Lung (tissue), 17 donors: ENCODE measurements at places on chromosomes 5 and 9.

DNA sequence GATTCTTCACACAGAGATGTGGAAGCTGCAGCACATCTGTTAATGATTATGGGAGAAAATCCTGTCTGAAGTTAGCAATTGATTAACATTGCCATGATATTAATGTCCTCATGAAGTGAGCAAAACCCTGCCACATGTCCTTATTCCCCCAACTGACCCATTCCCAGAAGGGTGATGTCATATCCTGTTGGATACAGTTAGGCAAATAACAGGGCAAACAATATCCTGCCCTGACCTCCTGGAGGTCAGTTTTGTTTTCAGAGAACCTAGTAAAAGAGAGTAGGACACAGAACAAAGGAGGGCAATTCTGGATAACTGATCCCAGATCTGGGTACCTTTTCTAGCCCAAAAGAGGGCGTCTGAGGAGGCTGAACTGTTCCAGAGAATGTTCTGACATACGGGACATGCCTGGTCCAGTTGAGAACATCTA, 11.0 kb downstream of the ABLIM3 start:
- DNase-seq: no peak

- DNase-seq: peak; percentile 17
Measured at GRCh38 chr5:53151713-53152458, 42.3 kb upstream of the MOCS2 start.

- no peak for DNase-seq
Measured at GRCh38 chr9:19799784-19800183, 10.9 kb upstream of the SLC24A2 start.

DNA sequence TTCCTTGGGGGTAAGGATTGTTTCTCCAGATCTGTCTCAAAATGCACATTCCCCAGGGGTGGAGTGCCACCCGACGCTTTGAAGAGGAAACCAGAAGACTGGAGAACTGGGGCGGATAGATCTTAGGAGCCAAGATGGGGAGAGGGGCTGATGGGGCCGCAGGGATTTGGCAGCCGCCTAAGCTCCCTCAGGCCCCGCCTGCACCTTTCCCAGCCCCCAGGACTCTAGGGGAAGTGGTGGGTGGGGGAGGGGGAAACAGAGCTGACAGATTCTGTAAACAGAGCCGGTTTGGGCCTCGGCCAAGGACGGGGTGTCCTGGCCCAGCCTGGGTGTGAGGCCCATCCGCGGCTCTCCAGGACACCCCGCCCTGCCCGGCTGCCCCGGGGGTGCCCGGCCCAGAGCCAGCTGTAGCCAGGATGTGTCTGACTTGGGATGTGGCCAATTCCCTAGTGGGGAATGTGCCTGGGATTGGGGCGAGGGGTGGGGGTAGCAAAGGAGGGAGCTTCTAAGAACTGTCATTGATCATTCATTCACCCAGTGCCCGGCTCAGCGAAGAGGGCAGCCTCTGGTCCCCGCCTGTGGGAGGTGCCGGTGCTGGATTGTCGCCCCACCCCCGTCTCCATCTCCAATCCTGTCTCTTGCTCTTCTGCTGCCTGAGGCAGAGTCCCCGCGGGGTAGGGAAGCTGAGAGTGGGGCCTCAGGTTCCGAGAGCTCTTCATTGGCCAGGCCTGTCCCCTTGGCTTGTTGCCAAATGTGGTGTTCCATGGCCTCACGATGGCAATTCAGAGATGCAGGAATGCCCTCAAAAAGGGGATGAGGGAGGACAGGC, 54.8 kb upstream of the CDKN2AIPNL start:
- DNase-seq: peak; percentile 97

- DNase-seq: peak; percentile 18
Measured at GRCh38 chr9:2193552-2193951, 178.4 kb downstream of the SMARCA2 start.

DNA sequence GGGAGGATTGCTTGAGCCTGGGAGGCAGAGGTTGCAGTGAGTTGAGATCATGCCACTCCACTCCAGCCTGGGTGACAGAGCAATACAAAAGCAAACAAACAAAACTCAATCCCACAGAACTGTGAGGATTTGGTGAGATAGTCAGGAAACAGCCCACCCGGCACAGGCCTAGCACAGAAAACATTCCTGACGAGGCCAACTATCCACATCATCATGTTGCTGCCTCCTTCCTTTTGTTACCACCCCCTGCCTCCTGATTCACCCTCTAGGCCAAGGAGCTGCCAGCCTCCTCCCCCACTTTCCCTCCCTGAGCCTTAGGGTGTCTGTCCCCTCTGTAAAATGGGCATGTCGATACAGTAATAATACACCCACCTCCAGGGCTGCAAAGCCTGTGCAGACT, 39.0 kb downstream of the STK10 start:
- DNase-seq: no peak

- peak; percentile 89 for DNase-seq
Measured at GRCh38 chr9:16704116-16705110, 166.1 kb downstream of the BNC2 start.

DNA sequence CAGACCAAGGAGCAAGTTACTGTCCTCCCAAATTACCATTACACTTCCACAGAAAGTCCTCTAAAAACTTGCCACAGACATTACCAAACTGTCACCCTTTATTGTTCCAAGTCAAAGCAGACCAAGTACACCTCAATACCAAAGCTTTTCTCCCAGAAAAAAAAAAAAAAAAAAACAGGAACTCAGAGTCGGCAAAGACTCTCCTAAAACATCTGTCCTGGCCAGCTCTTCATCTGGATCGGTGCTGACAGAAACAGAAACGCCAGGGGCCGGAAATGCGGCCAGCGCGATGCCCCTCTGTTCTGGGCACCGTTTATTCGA, 718 bp downstream of the DEPDC1B start:
- no peak for DNase-seq

DNA sequence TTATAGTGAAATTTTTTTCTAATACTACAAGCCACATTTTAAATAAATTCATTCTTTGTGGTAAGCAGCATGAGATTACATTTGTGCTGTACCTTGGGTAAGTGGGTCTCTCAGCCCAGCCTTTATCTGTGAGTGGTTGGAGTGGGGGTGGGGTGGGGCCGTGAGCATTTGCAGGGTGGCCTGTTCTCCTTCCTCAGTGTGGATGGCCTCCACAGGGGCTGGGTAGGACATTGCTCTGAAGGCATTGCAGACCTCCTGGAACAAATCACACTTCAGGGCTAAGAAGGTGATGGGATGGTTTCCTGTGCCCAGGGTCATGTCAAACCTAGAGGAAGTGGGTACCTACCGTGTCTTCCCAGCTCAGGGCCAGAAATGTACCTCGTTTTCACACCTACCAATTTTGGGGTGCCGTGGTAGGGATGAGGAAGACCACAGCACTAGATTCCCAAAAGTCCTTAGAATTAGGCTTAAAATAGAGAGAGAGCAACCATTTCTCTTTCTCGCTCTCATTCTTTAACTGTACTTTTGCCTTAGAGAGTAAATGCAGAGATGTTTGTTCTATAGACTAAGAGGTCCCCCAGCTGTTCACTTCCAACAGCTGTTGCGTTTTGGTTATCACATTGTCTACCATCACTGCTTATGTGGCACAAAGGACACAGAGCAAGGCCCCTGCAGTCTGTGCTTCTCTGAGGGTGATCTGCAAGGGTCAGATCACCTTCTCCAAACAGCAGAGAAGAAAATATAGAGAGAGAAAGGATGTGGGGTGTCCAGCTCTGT, 83.4 kb upstream of the CTSL start:
- DNase-seq: peak; percentile 92

GRCh38 chr5:156883316-156883875, 33.3 kb downstream of the PPP1R2B start:
- DNase-seq: no peak

DNA sequence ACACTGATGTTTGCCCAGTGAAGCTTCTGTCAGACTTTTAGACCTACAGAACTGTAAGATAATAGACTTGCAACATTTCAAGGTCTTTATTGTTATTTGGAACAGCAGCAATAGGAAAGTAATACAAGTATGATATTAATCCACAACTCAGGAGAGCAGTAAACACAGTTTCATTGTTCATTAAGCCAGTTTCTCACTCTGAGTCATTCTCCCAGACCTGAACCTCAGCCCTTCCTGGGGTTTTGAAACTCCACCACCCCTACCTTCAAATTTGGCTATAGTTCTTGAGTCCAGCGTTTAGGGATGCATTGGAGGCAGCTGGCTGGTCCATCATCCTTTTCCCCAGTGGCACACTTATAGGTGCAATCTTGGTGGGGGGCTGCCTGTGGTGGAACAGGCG, 203.2 kb downstream of the RAB3C start:
- no peak for DNase-seq

GRCh38 chr5:173963182-173963838, 25.7 kb upstream of the C5orf47 start:
- no peak for DNase-seq

GRCh38 chr9:134864821-134865190, 15.8 kb upstream of the FCN2 start:
- peak; percentile 9 for DNase-seq

DNA sequence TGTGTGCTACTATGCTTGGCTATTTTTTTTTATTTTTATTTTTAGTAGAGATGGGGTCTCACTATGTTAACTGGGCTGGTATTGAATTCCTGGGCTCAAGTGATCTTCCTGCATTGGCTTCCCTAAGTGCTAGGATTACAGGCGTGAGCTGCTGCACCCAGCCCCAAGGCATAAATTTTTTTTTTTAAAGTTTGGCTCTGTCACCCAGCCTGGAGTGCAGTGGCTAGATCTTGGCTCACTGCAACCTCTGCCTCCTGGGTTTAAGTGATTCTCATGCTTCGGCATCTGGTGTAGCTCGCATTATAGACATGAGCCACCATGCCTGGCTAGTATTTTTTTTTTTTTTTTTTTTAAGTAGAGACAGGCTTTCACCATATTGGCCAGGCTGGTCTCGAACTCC, 70.3 kb downstream of the RAB24 start:
- DNase-seq: no peak
